ENCODE measurements at places on chromosomes 4 and X.

DNA sequence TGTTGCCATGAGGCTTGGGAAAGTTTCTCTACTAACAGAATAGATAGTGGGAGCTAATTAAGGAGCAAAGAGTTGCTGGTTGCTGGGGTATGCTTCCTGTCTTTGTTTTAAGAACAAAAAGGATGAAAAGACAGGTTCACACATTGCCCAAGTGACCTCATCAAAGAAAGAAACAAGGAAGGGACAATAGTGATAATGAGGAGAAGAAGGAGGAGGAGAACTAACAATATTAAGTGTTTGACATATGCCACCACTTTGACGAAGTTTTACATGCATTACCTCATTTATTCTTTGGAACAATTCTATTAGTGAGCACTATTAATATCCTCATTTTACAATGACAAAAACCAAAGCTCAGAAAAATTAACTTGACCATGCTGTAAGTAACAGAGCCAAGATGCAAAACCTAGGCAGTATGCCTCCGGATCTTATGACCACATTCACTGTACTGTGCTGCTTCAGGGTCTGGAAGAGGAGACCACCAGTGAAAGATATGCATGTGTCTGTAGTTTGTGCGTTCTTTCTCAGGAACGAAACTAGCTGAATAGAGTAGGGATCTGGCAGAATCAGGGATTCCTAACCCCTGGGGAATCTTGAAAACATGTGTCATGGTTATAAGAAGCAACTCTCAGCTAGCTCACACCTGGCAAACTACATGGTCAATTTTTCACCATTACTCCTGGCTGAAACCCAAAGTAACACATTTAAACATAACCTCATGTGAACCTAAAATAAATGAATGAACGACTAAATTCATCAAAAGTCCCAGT lies 83.8 kb downstream of the MOSPD2 start:
- no peak for DNase-seq

GRCh38 chr4:78735697-78736096 lies 40.5 kb upstream of the BMP2K start:
- DNase-seq = no peak

GRCh38 chr4:136742333-136742732 lies 790.0 kb downstream of the PCDH18 start:
- DNase-seq = no peak

DNA sequence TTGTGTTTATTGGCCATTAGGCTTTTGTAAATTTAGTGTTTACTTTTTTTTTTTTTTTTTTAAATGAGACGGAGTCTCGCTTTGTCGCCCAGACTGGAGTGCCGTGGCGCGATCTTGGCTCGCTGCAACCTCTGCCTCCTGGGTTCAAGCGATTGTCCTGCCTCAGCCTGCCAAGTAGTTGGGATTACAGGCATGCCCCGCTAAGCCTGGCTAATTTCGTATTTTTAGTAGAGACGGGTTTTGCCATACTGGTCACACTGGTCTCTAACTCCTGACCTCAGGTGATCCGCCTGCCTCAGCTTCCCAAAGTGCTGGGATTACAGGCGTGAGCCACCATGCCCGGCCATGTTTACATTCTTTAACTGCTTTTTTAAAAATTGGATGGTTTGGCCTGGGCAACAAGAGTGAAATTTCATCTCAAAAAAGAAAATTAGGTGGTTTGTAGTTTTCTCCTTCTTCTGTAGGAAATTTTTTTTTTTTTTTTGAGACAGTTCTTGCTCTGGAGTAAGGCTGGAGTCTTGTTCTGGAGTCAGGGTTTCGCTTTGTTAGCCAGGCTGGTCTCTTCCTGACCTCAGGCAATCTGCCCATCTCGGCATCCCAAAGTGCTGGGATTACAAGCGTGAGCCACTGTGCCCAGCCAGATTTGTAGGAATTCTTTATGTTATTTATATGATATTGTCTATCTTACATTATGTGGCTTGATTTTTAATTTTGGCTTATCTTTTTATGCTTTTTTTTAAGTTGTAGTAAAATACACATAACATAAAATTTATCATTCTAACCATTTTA lies 15.1 kb downstream of the UBE2K start:
- no peak for DNase-seq

DNA sequence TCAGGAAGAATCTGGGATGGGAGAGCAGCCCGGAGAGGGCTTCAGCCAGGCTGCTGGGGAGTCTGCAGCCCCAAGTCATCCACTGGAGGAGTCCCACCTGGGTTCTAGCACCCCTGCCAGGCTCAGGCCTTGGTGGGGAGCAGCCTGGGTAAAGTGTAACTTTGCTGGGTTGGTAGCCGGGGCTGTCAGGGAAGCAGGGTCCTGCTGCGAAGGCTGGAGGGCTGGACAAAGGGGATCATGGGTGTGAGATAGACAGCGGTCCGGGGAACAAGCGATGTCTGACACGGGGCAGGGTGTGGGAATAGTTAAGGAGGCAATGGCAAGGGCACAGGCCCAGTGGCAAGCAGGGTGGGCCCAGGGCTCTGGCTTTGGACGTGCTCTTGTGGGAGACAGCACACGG lies 37.6 kb downstream of the PDHA1 start:
- no peak for DNase-seq

- DNase-seq = no peak
Measured at GRCh38 chrX:53211391-53211978, 13.5 kb downstream of the KDM5C start.

DNA sequence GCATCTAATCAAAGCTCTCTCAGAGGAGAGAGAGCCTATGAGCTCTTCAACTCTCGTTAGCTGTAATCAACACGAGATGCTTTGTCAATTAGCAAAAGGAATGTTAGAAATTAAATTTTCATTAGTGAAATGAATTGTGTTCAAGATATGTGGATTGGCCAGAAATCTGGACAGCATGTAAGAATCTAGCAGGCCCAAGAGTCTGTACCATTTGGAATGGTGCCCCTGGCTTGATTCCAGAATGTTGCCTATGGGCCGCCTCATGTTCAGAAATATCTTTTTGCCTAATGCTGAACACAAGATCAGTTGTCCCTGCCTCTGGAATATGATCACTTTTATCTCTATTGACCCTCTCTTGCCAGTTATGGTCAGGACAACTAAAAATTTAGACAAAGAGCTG lies 88.2 kb downstream of the RBM46 start:
- DNase-seq = no peak

DNA sequence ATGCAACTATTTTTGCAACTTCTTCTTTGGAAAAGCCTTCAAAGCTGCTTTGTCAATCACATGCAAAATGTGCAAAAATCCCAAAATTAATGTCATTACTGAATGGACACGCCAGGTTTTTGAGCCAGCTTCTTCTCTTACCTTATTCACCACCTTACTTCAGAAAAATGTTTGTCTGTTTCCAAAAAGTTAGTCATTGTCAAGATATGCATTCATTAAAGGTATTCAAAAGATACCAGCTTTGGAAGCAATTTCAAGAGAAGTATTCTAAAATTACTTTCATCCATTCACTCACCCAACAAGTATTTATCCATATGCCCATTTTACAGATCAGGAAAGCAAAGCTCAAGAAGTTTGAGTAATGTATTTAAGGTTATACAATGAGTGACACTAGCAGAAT lies 2.3 kb upstream of the SEPSECS start:
- DNase-seq = no peak

- DNase-seq = no peak
Measured at GRCh38 chr4:143538979-143539669, 25.6 kb downstream of the SMARCA5 start.

DNA sequence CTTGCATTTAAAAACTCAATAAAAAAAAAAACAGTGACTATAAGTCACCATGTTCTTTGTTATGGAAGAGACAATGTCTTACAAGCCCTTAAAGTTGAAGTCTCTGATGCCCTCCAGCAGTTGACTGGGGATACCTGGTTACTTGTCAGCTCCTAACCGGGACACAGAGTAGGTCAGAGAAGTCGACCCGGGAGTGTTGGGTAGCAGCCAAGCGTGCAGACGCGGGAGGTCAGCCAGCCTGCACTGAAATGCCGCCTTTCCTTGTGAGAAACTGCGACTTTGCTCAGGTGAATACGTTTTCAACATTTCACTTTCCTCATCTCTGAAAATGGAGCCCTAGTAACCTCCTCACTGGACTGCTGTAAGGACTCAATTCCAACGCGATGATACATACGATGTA lies 81.8 kb downstream of the F11 start:
- DNase-seq = no peak

GRCh38 chr4:7649741-7650531 lies 215.2 kb upstream of the PSAPL1 start:
- peak; percentile 42 for DNase-seq

- no peak for DNase-seq
Measured at GRCh38 chrX:38732866-38733265, 68.4 kb upstream of the MID1IP1 start.

DNA sequence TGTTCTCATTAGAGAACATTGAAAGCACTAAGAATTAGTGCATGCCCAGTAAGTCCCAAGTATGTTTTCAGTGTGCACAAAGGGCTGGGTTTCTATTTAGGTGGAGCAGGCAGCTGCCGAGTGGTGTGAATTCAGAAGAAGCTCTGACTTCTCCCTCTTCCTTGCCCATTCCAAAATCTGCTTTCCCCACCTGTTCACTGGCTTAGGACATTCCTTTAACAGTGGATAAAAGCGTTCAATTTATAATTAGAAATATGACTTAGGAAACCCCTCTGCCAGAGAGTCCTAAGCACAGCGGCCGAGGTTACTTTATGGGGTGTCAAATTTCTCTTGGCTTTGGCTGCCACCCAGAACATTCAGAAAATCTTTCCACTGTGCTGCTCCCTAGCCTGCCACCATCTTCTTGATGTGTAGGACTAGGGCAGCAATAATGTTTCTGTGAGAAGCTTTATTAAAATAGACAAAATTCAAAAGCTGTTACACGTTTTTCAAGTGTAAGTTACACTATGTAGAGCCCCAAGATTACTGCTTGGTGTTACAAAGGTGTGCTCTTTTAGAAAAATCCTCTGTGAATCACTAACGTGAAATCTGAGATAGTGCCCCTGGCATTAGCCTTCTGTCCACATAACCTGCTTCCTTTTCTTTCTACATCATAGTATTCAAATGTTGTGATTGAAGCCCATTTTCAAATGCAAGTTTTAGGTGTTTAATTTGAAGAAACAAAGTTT lies 191.6 kb upstream of the ANKRD50 start:
- DNase-seq = no peak

DNA sequence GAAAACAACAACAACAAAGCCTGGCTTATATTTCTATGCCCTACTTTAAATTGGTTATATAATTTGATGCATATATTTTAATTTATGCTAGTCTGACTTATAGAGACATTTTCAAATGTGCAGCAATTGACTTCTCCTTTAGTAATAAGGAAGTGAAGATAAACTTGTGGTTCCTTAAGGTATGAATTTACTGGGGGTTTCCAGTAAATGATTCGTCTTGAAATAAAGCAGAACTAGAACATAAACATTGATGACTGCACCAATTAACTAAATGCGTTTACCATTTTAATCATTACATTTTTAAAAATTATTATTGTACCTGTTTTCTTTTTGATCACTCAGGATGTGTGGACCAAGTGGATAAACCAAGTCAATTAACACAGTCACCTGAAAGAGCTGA lies 99.6 kb upstream of the CCSER1 start:
- no peak for DNase-seq

GRCh38 chr4:126853715-126854114 lies 779.0 kb upstream of the INTU start:
- no peak for DNase-seq

GRCh38 chr4:80409809-80410208 lies 74.3 kb downstream of the CFAP299 start:
- DNase-seq = no peak

- no peak for DNase-seq
Measured at GRCh38 chr4:183610033-183610432, 49.0 kb downstream of the RWDD4 start.

DNA sequence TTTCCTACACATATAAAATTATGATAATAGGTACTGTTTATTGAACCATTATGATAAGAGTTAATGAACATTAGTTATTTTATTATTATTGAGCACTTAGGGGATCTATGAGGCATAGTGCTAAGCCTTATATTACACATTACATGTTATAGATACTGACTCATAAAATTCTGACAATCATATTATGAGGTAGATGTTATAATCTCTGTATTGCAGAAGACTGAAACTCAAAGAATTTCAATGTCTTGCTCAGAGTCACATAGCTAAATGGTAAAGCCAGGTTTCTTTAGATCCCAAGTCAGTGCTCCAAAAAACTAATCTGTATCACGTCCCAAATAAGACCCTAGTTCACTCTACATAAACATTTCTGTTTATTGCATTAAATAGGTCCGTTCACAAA lies 207.2 kb upstream of the CNKSR2 start:
- no peak for DNase-seq
